ENCODE measurements at places on chromosomes 16 and 17.

DNA sequence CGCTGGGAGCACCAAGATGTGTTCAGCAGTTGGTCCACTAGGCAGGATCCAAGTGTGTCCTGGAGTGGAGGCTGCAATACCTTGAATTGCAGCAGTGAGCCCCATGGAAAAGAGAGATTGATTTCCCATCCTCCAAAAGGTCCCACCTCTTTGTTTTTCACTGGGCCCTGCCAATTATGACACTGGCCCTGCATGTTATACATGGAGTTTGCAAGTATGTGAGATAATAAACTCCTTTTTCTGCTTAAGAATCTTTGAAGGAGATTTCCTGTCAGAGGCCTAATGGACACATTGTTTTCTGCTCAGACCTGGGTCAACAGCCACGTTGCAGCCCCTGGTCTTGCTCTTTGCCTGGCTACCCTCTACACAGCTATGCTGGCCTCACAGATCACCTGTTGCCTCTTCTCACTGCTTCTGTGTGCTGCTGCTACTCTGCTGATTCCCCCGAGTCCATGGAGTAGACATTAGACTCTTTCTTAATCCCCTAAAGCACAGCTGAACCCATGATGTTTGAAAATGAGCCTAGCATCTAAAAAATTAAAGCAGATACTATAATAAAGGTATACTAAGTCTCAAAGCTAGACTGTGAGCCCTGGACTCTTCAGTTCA is 341.9 kb upstream of the CDH11 start:
- no peak for DNase-seq

DNA sequence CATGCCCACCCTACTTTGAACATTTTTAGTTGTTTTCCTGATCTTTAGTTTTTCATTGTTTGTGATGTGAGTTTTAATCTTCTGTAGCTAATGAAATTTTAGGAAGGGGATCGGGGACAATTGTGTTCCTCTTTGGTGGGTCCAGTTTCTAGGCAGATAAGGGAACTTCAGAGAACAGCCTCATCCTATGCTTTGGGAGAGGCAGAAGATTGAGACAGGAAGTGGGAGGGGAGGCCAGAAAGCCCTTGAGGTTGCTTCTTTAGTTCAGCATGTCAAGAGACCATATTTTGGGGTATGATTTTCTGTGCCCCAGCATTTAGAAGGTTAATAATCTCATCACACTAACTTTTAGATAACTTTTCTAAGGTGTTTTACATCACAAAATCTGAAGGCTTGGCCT is 191.0 kb downstream of the TANC2 start:
- no peak for DNase-seq

DNA sequence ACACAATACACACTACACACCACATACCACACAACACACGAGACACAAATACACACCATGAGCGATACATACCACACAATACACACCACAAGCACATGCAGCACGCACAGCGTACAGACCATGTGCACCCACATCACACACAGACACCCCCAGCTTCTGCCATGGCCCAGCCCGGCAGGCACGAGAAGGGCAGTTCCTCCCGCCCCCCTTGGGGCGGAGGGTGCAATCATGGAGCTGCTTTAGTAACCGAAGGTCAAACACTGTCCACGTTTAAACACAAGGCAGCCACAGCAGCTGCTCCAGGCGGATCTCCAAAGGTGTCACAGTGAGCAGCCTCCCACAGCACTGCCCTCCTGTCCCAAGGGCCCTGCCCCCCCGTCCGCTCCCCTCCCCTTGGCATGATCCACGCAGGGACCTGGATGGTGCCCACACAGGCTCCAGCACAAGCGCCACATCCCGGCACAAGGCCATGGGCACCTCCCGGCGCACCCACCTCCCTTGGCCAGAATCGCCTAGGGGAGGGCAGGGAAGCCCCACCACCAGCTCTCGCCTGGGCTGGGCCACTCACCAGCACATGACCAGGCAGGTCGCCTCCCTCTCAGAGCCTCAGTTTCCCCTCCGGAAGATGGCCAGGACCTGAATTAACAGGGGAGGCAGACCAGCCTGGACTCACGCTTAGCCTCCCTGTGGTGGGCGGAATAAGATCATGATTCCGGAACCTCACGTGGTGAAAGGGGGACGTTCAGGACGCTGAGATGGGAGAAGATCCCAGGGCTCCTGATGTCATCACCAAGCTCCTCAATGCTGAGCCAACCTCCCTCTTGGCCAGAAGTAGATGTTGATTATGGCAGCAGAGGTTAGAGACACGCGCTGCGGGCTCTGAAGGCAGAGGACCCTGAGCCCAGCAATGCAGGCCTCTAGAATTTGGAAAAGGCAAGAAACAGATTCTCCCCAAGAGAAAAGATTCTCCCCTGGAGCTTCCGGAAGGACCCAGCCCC is 32.6 kb upstream of the ZNF469 start:
- DNase-seq = no peak

DNA sequence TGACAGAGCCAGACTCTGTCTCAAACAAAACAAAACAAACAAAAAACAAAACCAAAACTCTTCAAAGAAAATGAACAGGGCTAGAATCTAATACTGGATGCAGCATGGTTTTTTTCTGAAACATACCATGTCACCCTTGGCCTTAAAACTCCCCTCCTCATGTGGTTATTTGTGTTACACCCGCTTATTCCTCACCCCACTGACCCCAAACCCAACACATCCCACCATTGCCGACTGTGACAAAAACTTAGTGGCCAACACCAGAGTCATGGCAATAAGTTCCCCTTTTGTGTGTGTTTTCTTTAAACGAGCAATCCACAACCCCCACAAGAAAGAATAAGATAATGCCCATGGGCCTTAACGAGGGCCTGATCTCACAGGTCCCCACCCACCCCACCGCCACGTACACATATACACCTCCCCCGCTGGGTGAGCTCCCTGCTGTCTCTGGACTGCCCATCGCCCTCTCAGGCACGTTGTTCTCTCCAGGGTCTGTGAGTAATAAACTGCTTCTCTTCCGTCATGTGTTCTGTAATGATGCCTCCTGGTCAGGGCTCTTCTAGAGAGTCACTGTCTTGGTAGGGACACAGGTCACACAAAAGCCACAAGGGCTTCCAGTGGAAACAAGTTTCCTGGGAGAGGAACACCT is 16.8 kb upstream of the ENGASE start:
- DNase-seq = no peak

- DNase-seq = no peak
These were observed 1.4 kb downstream of the COTL1 start for GRCh38 chr16:84616515-84616914.

DNA sequence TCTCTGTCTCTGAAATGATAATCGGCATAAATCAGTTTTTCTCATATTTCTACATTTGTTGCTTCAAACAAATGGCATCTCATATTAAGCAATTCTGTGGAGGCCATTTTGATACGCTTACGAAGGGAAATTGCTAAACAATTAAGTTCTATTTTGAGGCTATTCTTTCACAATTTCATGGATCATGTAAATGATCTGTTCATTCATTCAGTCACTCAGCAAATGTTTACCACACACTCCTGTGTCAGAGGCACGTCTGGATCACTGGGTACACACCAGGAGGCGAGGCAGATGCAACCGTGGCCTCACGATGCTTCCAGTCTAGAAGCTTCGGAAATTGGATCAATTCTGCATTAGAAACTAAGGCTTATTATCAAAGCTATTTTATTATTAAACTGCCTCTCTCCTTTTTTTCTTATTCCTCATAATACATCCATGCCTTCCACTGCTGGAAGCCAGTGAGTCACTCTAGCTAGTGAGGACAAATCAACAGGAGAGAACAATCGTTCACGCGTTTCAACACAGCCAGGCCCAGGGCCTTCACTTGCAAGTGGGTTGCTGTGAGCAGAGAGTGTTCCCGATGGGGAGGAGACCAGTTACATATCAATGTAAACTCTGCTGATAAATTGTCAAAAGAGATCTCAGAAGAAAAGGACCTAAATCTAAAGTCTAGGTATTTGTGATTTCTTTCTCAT is 11.3 kb upstream of the SLC39A11 start:
- no peak for DNase-seq

GRCh38 chr16:12236589-12236988 is 260.1 kb downstream of the SNX29 start:
- no peak for DNase-seq

DNA sequence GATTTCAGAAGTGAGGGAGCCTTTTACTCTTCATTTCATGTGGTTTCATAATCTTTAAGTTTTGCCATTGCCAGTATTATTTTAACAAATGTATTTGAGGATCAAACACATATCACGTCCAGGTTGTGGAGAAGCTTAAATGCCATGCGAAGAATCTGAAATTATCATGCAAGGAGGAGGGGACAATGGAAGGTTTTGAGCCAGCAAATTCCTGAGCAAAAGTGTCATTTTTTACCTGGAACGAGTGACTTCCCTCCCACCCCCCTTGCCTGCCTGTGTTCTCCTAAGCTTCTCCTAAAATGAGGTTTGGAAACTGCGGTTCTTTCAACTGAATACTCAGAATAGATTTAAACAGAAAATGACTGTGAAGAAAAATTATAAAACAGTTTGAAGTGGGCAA is 77.6 kb downstream of the C16orf95 start:
- DNase-seq = no peak

DNA sequence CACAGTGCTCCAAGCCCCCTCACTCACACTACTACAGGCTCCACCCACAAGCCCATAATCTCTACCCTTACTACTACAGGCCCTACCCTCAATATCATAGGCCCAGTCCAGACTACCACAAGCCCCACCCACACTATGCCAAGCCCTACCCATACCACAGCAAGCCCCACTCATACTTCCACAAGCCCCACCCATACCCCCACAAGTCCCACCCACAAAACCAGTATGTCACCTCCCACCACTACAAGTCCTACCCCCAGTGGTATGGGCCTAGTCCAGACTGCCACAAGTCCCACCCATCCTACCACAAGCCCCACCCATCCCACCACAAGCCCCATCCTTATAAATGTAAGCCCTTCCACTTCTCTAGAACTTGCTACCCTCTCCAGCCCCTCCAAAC is 13.8 kb downstream of the RIPOR1 start:
- no peak for DNase-seq

DNA sequence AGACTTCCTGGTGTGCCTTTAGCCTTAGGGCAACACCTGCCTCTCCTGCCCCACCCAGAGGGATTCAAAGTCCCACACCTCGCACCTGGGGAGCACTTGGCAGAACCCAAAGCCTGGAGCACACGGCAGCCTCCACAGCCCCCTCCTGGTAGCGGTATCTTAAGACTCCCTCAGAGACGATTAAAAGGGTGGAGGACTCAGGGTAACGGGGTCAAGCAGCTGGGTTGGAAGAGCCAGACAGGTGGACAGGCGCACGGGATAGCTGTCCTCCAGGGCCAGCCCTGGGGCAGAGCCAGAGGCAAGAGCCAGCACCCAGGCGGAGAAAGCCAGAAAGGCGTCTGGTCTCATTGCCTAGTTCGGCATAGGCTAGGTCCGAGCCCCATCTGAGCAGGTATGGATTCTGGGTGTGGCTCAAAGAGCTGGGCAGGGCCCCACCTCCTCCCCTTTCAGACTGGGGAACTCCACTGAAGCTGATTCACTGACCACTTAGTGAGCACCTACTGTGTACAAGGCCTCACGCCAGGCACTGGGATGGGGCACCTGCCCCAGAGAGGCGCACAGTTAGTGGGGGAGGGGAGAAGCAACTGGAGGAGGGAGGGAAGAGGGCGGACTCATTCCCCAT is 55.0 kb upstream of the MEAK7 start:
- DNase-seq = no peak

DNA sequence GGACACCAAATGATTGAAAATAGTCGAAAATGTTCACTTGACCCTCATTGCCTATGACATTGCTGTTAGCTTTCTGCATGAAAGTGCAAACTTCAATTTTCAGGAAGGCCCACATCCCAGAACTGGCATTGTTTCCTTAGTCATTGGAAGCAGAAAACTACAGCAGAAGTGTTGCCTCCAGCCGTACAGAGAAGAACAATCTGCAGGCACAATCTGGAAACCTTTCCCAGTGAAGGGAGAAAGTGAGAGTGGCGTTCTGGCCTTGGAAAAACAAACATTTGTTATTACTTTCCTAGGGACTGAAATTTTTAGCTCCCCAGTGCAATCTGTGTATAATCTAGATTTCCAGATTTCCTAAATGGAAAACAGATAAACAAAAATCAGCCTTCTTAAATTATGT is 529.5 kb upstream of the RBFOX1 start:
- no peak for DNase-seq

DNA sequence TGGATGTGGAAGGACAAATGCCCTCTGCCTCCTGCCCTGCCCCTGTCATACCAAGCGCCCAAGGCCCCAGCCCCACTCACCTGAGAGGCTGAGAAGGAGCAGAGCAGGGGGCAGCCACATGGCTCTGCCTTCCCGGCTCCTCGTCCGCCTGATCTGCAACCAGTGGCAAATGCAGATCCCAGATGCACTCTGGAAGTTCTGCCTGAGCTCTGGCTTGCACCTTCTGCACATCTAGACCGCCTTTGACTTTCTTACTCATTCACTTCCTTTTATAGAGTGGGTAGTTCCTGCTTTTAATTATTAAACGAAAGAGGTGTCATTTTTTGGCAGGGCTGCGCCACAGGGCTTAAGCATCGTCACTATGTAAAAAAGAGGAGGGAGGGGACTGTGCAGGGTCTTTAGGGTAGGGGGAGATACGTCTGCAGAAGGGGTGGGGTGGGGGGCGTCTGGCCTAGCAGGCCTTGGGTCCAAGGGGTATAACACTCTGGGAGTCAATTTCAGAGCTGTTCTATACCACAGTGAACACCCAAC is at the start of gene CD300LB:
CD300LB (minus strand) TSS at position 245 of the 531 bp plus-strand sequence; CDS start at position 120, 125 bp downstream.
- no peak for DNase-seq

- DNase-seq = no peak
These were observed 117.1 kb downstream of the SEC14L1 start for GRCh38 chr17:77257596-77258458.

DNA sequence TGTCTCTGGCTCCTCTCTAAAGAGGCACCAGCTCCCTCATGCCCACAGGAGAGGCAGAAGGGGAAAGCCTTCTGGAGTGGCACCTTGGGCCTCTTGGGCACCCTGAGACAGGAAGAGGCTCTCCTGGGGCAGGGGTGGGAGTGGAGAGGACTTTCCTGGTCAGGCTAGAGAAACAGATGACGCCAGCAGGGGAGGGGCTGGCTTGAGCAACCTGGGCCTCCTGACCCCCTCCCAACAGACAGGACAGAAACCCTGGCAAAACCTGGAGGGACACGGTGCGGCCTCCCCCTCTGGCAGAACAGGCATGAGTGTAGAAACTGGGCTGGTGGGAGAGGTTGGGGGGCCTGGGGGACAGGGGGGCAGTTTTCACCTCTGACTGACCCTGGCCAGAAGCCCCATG is 6.1 kb downstream of the SMIM5 start:
- no peak for DNase-seq

GRCh38 chr17:53630638-53631037 is 192.1 kb upstream of the KIF2B start:
- DNase-seq = no peak

DNA sequence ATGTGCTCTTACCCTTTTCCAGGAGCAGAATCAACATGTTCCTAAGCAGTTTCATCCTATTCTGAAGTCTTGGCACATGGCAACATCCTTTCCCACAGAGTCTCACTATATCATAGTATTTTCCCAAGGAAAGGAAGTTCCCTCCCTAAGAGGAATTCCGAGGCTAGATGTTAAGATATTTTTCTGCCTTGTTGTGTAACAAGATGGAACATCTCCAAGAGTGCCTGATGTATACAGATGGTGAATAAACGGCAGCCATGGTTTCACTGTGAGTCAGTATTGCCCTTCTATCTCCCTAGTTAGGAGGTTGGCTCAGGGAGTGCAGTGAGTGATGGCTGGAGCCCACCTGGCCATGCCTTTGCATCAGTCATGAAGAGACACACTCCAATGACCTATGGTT is 48.2 kb downstream of the SPACA3 start:
- peak; percentile 55 for DNase-seq

- no peak for DNase-seq
These were observed 90.5 kb downstream of the CA4 start for GRCh38 chr17:60240290-60240689.

All from fibroblast of skin of left biceps (primary cell).